Fibroblast of the conjunctiva (primary cell): ENCODE measurements at places on chromosomes 4 and X.

GRCh38 chrX:48076343-48076742 lies 4.9 kb upstream of the ZNF630 start:
- no peak for DNase-seq

GRCh38 chr4:6658209-6658595 lies 17.7 kb downstream of the MRFAP1 start:
- no peak for DNase-seq

DNA sequence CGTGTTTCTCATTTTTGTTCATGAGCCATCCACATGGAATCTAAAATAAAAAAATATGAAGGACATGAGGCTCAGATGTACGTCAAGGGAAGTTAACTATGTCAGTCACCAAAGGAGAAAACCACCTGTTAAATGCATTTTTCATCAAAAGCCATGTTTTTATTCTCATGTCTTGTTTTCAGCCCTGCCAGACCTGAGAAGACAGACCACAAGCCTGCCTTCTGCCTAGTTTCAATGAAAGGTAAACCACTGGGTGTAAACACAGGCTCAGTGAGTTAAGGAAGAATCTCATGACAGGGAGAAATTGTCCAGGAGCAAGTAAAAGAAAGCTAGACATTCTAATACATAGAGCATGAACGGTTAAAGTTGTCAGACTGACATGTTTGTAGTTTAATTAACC lies 52.3 kb upstream of the TNIP3 start:
- no peak for DNase-seq

DNA sequence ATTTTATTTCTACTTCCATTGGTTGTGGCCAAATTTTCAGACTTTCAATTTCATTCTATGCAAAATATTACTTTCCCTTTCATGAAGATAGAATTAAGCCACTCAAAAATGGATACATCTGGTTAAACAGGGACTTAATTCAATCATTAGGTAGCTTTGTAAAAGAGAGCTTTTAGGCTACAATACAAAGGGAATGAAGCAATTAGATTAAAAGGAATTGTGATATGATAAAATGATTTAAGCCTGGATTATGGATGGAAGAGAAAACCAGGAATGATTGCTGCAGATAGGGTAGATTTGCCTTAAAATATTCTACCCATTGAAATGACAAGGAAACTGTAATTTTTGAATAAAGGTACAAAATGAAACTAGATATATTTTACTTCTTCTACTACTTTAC lies 134.6 kb upstream of the PDHA2 start:
- no peak for DNase-seq

DNA sequence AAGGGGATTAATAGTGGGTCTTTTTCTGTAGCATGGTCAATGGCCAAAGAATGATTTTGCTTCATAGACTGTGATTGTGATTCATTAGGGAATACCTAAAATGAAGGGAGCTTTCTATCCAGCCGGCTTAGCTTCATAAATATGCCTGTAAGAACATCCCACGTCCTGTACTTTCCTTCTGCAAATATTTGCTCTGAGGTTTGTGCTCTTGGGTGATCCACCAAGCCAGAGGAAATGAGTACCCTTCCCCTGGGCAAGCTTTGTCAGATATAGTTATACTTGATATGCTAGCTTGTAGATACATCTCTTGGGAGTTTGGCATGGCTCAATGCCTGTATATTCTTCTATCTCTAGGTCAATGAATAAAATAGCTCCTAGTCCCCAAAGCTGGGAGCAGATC lies 28.2 kb upstream of the SPARCL1 start:
- DNase-seq: no peak

- DNase-seq: no peak
Observed at GRCh38 chr4:142350871-142351270, 495.2 kb downstream of the INPP4B start.

DNA sequence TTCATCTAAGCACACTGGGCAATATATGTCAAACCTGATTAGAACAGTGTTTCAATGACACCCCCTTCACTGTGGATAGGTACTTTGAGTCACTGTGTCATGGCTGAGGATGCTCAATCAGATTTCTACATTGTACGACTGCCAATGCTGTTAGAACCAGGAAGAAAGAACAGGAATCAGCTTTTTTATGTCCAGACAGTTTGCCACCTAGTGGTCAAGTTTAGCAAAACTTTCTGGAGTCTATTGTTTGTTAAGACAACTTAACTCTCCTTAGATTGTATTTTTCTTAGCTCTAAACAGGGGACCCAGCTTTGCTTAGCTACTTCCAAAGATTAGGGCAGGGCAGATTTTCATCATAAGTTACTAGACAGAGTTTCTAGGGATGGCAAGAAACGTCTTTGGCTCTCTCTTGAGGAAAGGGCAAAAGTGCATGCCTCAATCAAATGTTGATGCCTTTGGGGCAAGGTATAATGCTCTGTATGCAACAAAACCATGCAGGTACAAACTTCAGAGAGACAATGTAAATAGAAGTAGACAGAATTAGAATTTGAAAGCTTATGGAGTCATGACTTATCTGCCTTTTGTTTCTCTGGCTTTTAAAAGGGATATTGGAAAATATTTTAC lies 40.5 kb upstream of the BMP3 start:
- peak; percentile 48 for DNase-seq

- no peak for DNase-seq
Observed at GRCh38 chr4:184041156-184041555, 136.0 kb downstream of the STOX2 start.

- no peak for DNase-seq
Observed at GRCh38 chr4:152684007-152684406, 4.2 kb upstream of the TMEM154 start.

- DNase-seq: no peak
Observed at GRCh38 chrX:109839694-109840567, 106.9 kb upstream of the ACSL4 start.

GRCh38 chr4:55037728-55038127 lies 87.7 kb downstream of the KDR start:
- DNase-seq: no peak

- no peak for DNase-seq
Observed at GRCh38 chrX:119871245-119871598, 311 bp downstream of the RNF113A start.

GRCh38 chrX:1443496-1444075 lies 9.1 kb downstream of the ASMTL start:
- no peak for DNase-seq

DNA sequence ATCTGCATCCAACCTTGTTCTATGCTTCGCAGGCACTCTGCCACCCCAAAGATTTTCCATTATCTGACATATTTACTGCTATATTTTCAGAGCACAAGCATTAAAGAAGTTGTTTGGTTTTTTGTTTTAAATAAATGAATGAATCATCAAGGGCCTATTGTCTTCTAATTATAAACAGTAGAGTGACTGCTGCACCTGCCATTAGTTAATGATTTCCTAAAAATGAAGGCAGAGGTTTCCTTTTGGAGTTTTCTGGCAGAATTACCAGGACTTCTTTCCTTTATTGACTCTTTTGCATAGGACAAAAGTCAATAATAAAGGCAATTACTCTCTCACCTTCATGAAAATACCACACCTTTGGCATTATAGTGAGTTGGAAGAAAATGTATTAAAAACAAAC lies 238.1 kb downstream of the INPP4B start:
- no peak for DNase-seq

DNA sequence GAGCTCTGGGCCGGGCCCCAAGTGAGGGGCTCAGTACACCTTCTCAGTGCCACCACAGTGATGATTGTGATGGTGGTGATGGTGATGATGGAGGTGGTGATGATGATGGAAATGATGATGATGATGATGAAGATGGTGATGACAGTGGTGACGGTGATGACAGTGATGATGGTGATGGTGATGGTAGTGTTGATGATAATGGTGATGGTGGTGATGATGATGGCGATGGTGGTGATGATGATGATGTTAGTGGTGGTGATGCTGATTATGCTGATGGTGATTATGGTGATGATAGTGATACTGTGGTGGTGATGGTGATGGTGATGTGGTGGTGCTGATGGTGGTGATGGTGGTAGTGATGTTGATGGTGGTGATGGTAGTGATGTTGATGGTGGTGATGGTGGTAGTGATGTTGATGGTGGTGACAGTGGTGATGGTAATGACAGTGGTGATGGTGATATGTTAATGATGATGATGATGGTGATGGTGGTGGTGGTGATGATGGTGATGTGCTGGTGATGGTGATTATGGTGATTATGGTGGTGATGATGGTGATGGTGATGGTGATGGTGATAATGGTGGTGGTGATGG lies 29.9 kb downstream of the HMX1 start:
- DNase-seq: no peak

DNA sequence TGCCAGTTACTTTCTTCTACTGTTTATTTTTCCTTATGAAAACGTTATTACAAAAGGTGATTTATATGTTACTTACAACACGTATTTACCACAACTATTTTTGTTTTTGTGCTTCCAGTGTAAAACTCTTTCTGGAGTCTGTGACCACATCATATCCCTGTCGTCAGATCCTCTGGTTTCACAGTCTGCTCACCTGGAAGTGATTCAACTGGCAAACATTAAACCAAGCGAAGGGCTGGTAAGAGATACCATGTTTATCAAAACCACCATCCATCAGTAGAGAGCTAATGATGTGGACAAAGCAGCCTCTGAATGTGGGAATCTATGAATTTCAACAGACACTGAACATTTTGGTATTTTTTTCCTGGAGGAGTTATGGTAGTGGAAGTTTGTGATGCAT lies 116.1 kb downstream of the CNKSR2 start:
- DNase-seq: no peak

DNA sequence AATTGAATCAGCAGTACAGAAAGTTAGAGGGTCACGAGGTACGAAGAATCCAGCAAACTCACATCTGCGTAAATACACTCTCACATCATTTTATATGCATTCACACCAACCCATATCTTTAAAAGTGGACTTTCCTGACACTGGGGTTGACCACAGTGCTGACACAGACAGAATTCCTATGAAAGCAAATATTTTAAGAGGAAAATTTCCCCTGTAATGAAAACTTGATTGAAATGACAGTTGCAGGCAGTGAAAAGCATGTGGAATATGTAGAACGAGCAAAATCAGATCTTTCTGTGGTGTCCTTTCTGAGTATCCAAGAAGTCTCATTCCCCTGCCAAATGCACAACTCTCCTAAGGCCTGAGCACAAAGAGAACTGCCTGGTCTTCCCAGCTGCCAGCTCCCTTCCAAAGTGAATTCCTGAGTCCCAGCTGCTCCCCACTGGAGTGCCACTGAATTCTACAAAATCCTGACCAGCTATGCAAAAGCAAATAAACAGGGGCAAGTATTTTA lies 50.5 kb upstream of the FAM9C start:
- no peak for DNase-seq

GRCh38 chr4:15659768-15660570 lies 4.8 kb upstream of the FBXL5 start:
- DNase-seq: peak; percentile 66

GRCh38 chrX:123181233-123181914 lies 2.7 kb upstream of the GRIA3 start:
- DNase-seq: no peak

DNA sequence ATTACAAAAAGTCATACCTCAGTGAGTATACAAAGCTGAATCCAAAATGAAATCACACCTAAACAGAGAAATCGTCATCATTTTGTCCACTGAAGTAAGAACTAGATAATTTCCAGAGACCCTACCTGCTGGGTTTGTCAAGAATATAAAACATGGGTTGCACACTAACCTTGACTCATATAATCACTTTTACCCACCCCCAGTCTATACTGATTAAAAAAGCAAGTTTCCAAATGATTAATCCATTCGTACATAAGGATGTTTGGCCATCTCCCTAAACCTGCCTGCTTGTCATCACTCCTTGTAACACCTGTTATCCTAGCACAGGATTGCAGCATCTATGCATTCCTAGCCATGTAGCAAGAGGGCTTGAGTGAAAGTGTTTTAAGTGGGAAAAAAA lies 4.7 kb downstream of the RAP2C start:
- no peak for DNase-seq

DNA sequence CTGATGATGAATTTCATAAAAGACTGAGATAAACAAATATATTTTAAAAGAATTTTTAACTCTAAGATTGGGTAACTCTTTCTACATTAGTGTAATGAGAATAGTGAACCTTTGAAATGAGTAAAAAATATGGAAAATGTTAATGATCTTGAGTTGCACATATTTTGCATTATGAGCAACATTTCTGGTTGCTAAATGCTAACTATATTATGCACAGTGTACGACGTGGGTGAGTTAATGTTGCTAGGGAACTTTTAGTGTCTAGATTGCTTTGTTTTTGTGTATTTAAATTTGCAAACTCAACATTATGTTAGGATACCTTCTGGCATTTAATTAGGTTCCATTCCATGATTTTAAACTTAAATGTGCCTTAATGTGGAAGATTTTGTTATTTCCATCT lies 612.9 kb upstream of the GALNT7 start:
- no peak for DNase-seq

DNA sequence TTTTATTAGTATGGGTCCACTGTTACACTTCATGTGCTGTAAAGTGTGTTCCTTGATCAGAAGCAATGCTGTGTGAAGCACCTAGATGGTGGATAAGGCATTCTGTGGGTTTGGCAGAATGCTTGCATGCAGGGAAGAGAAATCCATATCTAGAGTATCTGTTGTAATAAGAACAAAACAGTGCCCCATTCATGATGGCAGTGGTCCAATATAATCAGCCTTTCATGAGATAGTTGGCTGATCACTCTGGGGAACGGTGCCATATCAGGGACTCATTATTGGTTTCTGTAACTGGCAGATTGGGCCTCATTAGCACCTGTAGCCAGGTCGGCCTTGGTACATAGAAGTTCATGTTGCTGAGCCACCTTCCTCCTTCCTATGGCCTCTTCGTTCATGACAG lies 28.7 kb downstream of the STIM2 start:
- no peak for DNase-seq

GRCh38 chr4:19534159-19534558 lies 717.5 kb upstream of the SLIT2 start:
- DNase-seq: no peak

- peak; percentile 12 for DNase-seq
Observed at GRCh38 chr4:8101213-8102075, 57.2 kb downstream of the ABLIM2 start.

GRCh38 chrX:69234624-69235023 lies 69.4 kb upstream of the PJA1 start:
- no peak for DNase-seq

- DNase-seq: no peak
Observed at GRCh38 chr4:43987331-43987944, 461.2 kb downstream of the KCTD8 start.

DNA sequence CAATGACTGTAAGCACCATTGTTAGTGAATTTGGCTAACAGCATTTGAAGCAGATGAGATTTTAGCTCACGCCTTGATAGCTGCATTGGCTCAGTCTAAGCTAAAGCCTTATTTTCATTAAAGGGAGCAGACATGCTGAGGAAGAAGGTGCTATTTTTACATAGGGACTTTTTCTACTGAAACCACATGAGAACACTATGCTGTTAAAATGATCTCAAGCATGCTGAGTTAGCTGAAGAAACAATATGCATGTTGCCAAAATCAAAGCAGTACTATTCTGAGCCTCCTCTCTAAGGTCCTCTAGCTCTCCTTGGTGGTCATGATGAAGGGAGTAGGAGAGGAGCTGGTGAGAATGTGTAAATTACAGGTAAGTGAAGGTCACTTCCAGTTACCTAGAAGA lies 134.4 kb upstream of the JADE1 start:
- DNase-seq: no peak

- DNase-seq: no peak
Observed at GRCh38 chrX:24646745-24647182, 383 bp downstream of the PCYT1B start.

- DNase-seq: no peak
Observed at GRCh38 chr4:3355266-3355748, 62.5 kb downstream of the RGS12 start.
